ENCODE measurements at places on chromosomes 2 and 18.

DNA sequence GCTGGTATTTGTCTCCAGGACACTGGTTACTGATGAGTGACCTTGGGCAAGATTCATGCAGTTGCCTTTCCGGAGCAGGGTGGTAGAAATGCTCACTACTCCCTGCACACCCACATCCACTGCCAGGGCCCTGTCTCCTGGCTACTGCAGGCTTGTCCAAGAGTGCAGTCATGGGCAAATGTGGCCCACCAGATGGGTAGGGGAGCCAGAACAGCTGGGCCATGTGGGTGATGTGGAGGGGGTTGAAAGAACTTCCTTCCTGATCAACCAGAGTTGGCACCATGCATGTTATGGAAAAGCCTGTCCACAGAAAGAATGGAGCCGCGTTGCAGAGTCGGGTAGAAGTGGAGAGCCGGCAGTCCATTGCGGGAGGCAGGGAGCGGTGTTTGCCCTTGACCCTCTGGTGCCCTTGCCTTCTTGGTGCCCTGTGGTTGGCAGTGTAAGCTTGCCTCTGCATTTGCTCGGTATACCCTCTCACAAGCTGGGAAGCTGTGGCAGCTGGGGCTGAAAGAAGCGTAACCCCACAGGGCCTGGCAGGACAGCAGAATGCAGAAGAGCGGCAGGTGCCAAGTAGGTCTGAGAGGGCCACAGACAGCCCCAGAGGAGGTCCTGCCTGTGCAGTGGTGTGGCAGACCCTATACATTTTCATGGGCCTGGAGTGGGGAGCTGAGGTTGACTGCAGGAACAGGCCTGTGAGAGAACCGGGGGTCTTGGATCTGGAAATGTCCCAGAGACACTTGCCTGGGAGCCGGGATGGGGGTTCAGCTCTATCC lies 253.2 kb downstream of the TFCP2L1 start:
- no peak for DNase-seq

DNA sequence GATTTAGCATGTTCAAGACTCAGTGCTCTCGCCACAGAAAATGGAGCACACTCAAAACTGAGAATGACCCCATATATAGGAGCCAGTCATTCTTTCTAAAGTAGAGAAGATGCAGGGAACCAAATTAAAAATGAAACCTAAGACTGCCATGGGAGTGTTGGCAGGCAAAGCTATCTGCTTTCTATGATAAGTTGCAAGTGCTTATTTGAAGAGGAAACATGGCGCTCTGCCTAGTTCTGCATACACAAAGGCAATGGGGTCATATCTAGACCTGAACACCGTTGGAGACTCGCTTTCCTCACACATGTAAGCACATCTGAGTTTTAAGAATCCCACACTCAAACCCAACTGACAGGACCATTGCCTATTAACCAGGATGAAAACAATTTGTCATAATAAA lies 292.5 kb downstream of the ALK start:
- no peak for DNase-seq

DNA sequence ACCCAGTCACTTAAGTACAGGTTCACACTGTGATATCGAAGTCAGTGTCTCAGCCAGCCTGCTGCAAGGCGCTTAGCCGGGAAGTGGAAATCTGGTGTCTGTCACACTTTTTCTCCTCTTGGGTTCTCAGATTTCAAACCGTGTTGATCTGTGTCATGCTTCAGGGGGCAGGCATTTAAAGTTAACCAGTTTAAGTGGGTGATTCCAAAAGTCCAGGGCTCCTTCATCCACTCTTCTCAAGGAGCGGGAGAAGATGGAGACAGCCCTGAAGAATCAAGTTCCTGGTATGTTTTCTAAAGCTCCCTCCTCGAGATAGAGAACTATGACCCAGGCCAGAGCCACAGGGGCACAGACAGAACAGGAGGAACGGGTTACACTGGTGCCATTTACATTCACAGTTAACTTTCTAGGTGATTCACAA lies 331.7 kb downstream of the GBX2 start:
- no peak for DNase-seq

GRCh38 chr2:33373986-33374385 lies 102.5 kb upstream of the RASGRP3 start:
- no peak for DNase-seq

DNA sequence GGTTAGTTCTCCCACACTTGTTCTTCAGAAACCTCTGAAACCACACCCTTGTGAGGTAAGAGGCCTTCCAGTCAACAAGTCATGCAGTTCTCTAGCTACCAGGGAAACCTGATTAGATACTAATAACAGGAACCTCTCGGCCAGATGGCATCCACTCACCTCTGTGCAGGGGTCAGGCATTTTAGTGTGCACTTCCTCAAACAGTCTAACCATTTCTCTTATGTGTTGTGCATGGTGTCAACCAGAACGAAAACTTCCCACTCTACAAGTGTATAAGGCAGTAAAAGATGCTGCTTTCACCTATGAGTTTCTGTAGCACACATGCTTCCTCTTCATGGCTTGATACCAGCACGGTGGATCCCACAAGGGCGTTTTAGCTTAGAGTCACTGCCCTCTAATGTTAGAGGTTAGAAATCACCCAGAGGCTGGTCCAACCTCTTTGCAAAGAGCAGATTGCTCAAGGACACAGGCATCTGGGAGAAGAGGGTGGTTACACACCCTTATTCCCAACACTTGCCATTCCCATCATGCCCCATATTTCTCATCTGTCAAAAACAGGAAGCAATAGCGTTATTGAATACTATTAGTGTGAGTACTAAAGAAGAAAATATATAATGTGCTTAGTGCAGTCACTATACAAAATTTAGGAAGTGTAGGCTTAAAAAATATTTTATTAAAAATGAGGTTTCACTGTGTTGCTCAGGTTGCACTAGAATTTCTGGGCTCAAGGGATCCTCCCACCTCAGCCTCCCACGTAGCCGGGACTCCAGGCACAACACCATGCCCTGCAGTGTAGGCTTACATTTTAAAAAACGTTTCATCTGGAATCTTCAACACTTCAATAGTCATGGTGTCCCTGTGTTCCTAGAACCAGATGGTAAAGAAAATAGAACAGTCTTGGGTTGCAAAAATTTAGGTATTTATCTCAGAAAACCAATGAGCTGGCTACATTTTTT lies 34.5 kb upstream of the RAB31 start:
- no peak for DNase-seq

DNA sequence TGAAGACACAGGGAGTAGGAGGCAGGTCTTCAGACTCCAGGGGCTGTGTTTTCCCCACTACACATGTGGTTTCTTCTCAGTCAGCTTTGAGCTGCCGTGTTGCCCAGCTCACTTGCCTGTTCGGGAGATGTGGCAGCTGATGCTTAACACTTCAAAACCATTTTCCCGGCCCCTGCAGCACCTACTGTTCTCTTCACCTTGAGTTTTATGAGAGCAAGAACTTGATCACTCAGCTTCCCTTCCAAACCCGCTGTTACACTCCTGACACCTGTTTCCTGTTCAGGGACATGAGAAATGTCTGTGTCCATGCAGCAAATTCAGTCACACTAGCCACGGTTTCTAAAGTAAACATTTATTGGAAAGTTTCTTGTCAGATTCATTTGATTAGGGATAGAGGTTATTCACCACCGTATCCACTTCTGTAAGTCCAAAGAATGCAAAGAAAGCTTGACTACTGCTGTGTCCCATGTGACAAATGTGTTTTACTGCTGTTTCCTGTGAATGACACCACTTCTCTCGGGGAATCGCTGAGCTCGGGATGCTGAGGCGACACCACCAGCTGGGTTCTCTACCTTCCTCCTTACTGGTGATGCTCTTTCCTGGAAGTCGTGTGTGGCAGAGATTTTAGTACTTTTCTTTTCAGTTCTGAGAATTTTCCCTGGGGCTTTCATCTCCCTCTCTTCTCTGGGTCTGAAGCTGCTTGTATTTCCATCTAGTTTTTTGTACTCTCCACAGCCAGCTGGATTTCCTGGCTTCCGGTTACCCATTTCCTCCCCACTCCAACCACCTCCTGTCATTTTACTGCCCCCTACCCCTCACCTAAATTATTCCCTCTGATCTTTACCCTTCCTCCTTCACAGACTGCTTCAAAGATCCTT lies 91.7 kb downstream of the KLF7 start:
- peak; percentile 68 for DNase-seq

DNA sequence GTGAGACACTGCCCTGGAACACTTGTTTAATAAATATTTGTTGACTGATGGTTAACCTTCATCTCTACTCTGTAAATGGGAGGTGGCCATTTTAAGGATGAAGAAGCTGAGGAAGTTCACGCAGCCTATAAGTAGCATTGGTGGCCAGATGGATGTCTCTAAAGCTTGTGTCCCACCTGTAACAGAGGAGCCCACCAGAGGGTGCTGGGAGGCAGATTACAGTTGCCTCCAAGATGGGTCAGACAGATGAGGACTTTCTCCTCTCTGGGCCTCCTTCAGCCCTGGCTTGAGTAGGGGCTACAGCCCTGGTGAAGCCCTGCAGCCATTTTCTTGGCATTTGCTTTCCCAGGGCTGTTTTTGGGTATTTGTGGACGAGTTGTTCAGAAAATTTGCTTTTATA lies 45.0 kb upstream of the MCFD2 start:
- no peak for DNase-seq

GRCh38 chr18:3511980-3512379 lies 62.0 kb downstream of the TGIF1 start:
- DNase-seq, result no peak

DNA sequence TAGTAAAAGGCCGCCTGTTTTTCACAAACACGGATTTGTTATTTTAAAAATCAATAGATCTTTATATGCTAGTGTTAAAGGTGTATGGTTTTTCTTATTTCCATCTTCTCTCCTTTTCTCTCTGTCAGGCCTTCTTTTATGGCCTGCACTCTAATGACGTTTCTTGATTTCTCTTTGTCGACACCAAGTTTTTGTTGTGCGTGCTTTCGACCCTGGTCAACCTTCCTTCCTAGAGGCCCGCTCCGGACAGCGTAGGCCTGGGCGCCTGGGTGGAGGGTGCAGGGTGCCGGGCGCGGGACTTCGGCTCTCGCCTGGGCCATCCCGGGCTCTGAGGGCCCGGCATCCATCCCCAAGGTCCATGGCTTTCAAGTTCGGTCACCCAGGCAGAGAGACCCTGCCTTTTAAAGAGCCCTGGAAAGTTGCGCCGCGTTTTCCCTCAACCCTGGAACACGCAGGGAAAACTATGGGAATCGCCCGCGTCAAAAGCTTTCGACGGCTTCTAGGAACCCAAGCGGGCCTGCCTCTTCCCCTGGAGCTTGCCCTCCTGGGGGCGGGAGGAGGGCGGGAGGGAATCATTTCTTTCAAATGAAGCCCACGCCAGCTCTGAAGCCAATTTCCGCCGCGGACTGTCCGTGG lies 4.1 kb upstream of the SATB2 start:
- DNase-seq, result no peak

DNA sequence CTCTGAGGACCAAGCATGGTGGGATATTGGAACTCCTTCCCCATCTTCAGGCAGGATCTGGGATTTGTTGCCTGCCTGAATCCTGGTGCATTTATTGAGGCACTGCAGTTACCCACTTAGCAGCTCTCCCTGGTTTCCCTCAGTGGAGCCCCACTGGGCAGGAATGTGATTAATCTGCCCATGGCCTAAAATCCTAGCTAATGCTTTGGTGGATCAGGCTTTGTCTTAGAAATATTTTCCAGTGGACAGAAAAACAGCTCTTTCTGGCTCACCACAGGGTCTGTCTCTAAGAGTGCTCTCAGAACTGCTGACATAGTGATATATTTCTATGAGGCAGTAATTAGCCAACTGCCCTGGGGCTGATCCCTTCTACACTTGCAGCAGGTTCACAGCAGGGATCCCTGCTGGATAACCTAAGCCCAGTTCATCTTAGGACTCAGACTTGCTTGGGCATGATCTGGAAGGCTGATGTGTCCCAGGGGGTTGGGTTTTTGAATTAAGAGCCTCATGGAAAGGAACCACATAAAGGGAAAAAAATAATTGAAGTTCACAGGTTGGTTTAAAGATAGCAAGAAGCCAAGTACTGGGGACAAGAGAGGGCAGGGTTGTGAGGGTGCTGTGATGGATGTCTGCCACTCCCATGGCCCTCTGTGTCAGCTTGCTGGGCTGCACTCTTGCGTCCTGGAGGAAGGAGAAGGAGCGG lies 44.3 kb upstream of the ZDBF2 start:
- no peak for DNase-seq

DNA sequence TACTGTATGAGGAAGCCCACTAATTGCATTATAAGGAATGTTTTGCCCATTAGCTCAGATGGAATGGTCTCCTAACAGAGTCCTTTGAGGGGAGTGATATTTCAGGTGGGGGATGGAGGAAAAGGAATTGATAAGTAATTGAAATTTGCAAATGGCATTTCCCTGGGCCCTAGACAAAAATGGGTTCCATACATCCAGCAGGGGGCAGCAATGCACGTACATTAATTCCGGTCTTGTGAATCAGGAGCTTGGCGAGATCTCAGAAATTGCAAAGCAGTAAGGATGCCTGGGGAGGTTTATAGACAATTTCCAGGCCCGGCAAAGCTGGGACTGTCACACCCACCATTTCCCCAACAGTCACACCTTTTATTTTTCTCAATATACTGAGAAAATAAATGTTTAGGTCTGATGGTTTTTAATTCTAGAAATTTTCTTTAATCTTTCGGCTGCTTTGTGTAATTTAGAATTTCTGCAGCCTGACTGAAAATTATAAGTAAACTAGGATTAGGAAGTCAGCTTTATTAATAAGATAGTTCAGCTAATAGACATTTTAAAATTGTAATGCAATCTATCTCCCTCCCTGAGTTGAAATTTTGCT lies 122.8 kb downstream of the LYPD1 start:
- no peak for DNase-seq

GRCh38 chr2:172783165-172783898 lies 47.7 kb downstream of the RAPGEF4 start:
- no peak for DNase-seq

DNA sequence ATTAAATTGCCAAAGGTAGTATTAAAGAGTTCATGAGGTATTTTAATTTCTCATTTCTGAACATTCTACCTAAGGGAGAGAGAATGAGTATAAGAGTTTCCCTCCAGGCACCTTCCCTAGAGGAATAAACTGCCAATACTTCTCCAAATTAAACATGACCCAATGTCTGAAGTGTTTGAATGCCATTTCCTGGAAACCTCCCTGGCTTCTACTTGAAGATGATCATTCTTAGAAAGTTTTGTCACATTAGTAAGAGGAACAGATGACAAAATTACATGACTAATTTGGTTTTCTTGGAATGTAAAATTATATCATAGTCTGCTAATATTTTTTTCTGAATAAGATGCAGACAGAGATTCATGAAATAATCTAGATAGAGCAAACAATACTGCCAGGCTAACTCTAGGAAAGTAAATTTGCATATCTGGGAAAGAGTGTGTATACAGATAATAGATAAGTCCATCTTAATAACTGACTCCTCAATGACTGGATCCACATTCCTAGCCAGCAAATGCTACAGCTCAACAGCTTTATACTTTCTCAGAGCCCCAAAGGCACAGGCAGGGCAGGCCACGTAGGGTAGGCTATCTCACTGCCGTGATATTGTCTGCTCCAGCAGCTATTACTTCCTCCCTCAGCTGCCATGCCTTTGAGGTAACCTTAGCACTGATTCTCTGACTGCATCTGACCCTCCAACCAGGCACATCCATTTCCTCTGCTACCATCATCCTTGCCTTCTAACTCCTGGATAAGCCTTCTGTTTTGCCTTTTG lies 630.8 kb upstream of the PIK3C3 start:
- peak; percentile 27 for DNase-seq

GRCh38 chr2:12151716-12152115 lies 405.3 kb downstream of the LPIN1 start:
- DNase-seq, result no peak
